Prostate gland (tissue), 2 donors: ENCODE measurements at places on chromosomes 16 and 17. TPM values are rescaled to one million over a fixed set of nuclear protein-coding genes. Genes with fewer than 3 reads are reported as not detected.

Gene DNAH3
- total RNA-seq: 8.0 TPM

GRCh38 chr16:8675183-8676159, 1.1 kb downstream of the ABAT start:
- DNase-seq: no peak
- no peaks in the 10 kb centered on the region for H3K27me3 ChIP-seq
- H3K4me1 ChIP-seq: no peaks in the 10 kb centered on the region

DNA sequence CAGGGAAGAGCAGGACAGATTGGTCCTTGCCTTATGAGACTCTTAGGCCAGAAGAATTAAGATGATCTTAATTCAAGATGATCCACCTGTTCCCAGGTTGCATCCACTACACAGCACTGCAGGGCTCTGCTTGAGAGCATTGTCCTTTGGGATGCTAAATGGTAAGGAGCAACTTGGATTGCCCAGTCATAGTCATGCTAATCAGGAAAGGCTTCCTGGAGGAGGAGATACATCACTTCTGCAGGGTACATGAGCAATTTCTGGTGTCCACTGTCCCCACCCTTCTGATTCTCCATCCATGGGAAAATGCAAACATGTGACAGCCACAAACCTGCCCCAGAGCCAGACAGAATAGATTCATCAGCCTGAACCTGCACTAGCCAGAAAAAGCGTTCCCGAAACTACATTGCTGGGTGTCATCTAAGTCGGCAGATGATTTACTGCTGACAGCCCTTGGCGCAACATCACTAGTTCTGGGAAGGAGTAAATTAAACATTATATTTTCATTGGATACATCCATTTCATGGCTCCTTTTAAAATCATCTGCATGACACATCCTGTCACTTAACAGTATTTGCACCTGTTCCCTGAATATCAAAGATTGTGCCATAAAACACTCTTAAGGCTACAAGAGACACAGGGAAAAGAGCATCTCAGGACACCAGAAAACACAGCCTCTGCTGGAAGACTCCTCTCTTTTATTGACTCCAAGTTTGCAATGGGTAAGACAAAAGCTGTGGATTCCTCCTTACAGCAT, 282.2 kb downstream of the MAF start:
- H3K27ac ChIP-seq: no peak overlapping the region
- peaks cover 2% of the 10 kb centered on the region for H3K27me3 ChIP-seq
- peak; percentile 12 for DNase-seq
- no peaks in the 10 kb centered on the region for H3K36me3 ChIP-seq

DNA sequence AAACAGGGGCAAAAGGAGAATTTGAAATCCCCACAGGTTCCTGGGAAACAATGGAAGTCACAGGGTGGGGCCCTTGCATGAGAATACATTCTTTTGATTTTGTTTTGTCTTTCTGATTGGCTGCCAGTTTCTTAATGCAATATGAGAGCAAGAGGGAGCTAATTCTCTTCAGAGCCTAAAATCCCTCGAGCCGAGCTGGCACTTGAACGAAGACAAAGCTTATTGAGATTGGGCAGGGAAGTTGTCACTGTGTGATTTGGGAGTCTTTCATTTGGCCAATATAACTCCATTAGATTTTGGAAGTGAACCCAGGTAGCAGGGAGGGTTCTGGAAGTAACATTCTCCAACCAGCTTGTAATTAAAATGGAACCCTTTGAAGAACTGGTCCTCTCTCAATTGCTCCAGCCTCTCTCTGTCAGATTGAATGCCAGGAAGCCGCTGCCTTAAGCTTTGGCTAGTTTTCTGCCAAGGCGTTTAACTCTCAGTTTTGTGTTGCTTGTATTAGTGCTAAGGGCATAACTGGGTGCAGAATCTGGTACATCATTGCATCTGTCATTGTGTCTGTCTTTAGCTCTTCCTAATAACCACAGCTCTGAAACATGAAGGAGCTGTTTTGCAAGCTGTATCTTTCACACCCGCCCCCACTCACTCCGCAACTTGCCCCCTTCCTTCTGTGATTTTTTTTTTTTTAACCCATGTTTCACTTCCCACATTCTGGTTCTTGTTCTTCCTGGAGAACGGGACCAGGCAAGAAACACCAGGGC, 272.0 kb downstream of the MAF start:
- H3K36me3 ChIP-seq: no peaks in the 10 kb centered on the region
- no peaks in the 10 kb centered on the region for H3K4me1 ChIP-seq
- no peaks in the 10 kb centered on the region for H3K27me3 ChIP-seq
- H3K4me3 ChIP-seq: no peak overlapping the region

GRCh38 chr16:87948119-87948545, 3.1 kb upstream of the BANP start:
- H3K36me3 ChIP-seq: no peaks in the 10 kb centered on the region
- peaks cover 5% of the 10 kb centered on the region for H3K4me1 ChIP-seq
- no peak overlapping the region for H3K27ac ChIP-seq
- no peak for DNase-seq

Gene TPSD1
- 1.9 TPM for total RNA-seq

GRCh38 chr17:50866950-50867362, 802 bp upstream of the TOB1 start:
- H3K4me1 ChIP-seq: no peaks in the 10 kb centered on the region
- H3K27ac ChIP-seq: peak overlapping the region; percentile 100
- no peaks in the 10 kb centered on the region for H3K27me3 ChIP-seq
- no peak for DNase-seq
- H3K36me3 ChIP-seq: no peaks in the 10 kb centered on the region

Gene SLC22A31
- not detected for total RNA-seq

GRCh38 chr17:43940630-43941029, 1.6 kb downstream of the PPY start:
- no peak overlapping the region for H3K4me3 ChIP-seq
- no peaks in the 10 kb centered on the region for H3K4me1 ChIP-seq
- DNase-seq: no peak
- no peaks in the 10 kb centered on the region for H3K27me3 ChIP-seq
- H3K27ac ChIP-seq: no peak overlapping the region
- no peaks in the 10 kb centered on the region for H3K36me3 ChIP-seq

Gene TEX14
- total RNA-seq: 0.50 TPM

DNA sequence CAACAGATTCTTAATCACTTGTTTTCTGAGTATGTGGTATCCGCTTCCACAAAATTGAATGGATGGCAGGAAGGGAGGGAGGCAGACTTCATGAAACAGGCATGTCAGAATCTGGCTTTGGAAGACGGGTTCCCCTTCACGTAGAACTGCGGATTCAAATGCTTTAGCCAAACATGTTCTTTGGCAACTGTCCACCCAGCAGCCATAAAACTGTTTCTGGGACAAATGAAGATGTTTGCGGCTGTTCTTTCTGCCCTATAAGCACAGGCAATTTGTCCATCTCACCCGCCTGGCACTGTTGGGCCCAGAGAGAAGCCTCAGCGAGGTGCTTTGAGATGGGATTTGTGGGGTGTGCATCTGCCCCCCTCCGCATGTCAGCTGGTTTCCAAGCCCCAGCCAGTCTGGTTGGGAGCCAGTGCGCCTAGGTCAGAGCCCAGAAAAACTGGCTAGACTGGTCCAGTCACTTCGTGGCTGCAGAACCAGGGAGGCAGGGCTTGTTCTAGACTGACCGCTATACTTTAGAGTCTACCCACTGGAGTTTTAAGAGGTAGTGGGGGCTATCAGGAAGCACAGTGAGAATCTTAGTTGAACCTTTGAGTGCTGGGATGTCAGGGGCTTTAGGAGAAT, 6.3 kb downstream of the CRHR1 start:
- H3K27ac ChIP-seq: peak overlapping the region; percentile 20
- no peak overlapping the region for H3K4me3 ChIP-seq
- H3K36me3 ChIP-seq: no peaks in the 10 kb centered on the region
- H3K27me3 ChIP-seq: no peaks in the 10 kb centered on the region

- H3K4me3 ChIP-seq: no peak overlapping the region
- no peaks in the 10 kb centered on the region for H3K27me3 ChIP-seq
- H3K27ac ChIP-seq: no peak overlapping the region
- no peaks in the 10 kb centered on the region for H3K36me3 ChIP-seq
Observed at GRCh38 chr17:61495161-61495857, 43.1 kb downstream of the TBX4 start.

- H3K36me3 ChIP-seq: no peaks in the 10 kb centered on the region
- no peaks in the 10 kb centered on the region for H3K4me1 ChIP-seq
- no peak for DNase-seq
- no peak overlapping the region for H3K4me3 ChIP-seq
- H3K27ac ChIP-seq: no peak overlapping the region
- no peaks in the 10 kb centered on the region for H3K27me3 ChIP-seq
Observed at GRCh38 chr17:78304549-78305037, 55.3 kb downstream of the SOCS3 start.

DNA sequence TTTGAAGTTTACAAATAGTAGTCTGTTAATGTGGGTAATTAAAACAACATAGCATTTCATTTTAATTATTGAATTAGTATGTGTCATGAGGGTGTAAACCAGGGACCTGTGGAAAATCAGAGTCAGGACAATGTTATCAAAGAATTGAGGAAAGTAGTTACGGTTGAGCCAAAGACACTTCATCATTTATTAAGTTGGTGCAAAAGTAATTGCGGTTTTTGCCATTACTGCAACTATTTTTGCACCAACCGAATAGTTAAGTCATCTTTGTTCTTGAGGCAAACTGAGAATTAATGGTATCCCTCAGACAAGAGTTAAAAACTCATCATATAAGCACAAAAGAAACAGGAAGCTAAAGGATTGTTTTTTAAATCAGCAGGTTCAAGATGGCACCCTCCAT, 593.7 kb downstream of the KCNJ2 start:
- H3K4me3 ChIP-seq: no peak overlapping the region
- no peaks in the 10 kb centered on the region for H3K36me3 ChIP-seq
- H3K27ac ChIP-seq: no peak overlapping the region
- no peak for DNase-seq
- H3K27me3 ChIP-seq: no peaks in the 10 kb centered on the region

Gene RAPGEFL1
- 14.2 TPM for total RNA-seq

Gene GPS1
- total RNA-seq: 182 TPM

- peaks cover 3% of the 10 kb centered on the region for H3K4me1 ChIP-seq
- no peak for DNase-seq
- H3K4me3 ChIP-seq: no peak overlapping the region
- no peaks in the 10 kb centered on the region for H3K36me3 ChIP-seq
Observed at GRCh38 chr16:30381291-30382041, 895 bp downstream of the SEPTIN1 start.

DNA sequence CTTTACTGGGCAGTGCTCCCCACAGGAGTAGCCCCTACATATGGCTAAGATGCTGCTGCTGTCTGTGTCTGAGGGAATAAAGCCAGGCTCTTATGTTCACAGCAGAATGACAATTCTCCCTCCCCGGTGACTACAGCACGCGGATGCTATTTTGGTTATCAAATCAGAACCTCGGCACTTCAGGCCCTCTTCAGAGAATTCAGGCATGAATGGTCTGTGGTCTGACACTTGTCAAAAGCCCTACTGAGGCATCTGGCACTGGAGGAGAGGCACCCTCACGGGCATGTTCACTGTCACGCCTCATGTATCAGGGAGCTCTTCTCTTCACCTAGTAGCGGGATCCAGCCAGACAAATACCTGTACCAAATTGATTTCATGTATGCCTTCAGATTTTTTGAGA, 30.4 kb downstream of the KIAA0513 start:
- H3K4me3 ChIP-seq: no peak overlapping the region
- H3K4me1 ChIP-seq: no peaks in the 10 kb centered on the region
- DNase-seq: no peak
- H3K36me3 ChIP-seq: no peaks in the 10 kb centered on the region
- no peak overlapping the region for H3K27ac ChIP-seq

- H3K4me3 ChIP-seq: no peak overlapping the region
- H3K4me1 ChIP-seq: no peaks in the 10 kb centered on the region
- no peaks in the 10 kb centered on the region for H3K27me3 ChIP-seq
- peak; percentile 68 for DNase-seq
Observed at GRCh38 chr17:8698162-8698971, 46.3 kb downstream of the CCDC42 start.

DNA sequence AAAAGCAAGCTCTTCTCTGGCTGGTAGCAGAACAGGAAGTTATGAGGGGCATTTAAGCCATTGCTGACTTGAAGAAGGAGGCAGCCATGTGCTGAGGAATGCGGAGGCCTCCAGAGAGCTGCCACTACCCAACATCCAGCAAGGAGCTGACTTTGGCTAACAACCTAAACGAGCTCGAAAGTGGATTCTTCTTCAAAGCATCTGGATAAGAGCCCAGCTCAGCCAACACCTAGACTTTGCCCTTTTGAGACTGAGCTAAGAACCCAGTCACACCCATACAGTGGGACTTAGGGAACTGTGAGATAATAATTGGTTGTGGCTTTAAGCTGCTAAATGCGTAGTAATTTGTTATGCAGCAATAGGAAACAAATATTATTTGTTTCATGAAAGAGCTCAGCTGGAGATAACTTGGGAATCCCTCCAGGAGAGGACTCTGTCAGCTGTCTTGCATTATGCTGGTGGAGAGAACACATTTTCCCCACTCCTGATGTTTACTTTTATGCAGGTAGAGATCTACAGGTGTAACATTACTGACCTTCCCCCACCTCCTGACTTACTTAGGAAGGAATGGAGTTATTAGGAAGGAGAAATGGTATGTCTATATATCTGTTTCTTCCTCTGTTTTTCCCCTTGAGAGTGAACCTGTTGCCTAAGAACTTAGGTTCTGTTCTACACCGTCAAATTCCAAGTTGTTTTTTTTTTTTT, 52.7 kb upstream of the ZNF629 start:
- H3K4me1 ChIP-seq: no peaks in the 10 kb centered on the region
- no peak overlapping the region for H3K4me3 ChIP-seq

DNA sequence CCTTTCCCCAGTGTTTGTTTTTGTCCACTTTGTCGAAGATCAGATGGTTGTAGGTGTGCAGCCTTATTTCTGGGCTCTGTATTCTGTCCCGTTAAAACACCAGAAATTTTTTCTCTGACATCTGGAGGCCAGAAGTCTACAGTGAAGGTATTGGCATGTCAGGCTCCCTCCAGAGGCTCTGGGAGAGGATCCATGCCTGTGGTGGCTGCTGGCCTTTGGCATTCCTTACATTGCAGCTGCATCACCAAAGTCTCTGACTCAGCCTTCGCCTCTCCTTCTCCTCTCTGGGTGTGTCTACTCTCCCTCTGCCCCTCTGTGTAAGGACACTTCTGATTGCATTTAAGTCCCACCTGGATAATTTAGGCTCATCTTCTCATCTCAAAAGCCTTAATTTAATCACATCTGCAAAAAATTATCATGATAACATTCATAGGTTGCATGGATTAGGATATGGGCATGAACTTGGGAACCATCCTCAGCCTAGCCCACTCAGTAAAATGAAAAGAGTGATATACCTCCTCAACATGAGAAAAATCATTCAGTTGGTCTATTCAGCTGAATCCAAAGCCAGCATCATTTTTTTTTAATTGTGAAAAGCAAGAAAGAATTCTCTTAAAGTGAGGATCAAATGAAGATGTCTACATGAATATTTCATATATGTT, 78.0 kb downstream of the MAP2K6 start:
- H3K27ac ChIP-seq: no peak overlapping the region
- no peak for DNase-seq
- no peaks in the 10 kb centered on the region for H3K4me1 ChIP-seq

Gene BEAN1
- 0.51 TPM for total RNA-seq

GRCh38 chr16:88454523-88454947, 1.5 kb downstream of the ZFPM1 start:
- H3K4me1 ChIP-seq: peaks cover 7% of the 10 kb centered on the region
- peak overlapping the region; percentile 55 for H3K4me3 ChIP-seq
- H3K27me3 ChIP-seq: no peaks in the 10 kb centered on the region
- peak overlapping the region; percentile 86 for H3K27ac ChIP-seq
- no peaks in the 10 kb centered on the region for H3K36me3 ChIP-seq

Gene CX3CL1
- 52.6 TPM for total RNA-seq

- no peak within 1 kb of the TSS for H3K27ac ChIP-seq
- peaks cover 7% of the 10 kb centered on the region for H3K4me1 ChIP-seq
Observed at GRCh38 chr16:22813948-22814710, at the start of gene HS3ST2. TSS of gene HS3ST2 (plus strand) at chr16:22814162. CDS start at chr16:22814611, 449 bp downstream.

- peaks cover 15% of the 10 kb centered on the region for H3K4me1 ChIP-seq
- H3K4me3 ChIP-seq: no peak overlapping the region
- no peaks in the 10 kb centered on the region for H3K27me3 ChIP-seq
- H3K36me3 ChIP-seq: no peaks in the 10 kb centered on the region
Observed at GRCh38 chr17:74457146-74457819, 9.2 kb upstream of the CD300A start.
